ENCODE measurements at places on chromosomes 2 and 18. TPM values are rescaled to one million over a fixed set of nuclear protein-coding genes. Genes with fewer than 3 reads are reported as not detected.

DNA sequence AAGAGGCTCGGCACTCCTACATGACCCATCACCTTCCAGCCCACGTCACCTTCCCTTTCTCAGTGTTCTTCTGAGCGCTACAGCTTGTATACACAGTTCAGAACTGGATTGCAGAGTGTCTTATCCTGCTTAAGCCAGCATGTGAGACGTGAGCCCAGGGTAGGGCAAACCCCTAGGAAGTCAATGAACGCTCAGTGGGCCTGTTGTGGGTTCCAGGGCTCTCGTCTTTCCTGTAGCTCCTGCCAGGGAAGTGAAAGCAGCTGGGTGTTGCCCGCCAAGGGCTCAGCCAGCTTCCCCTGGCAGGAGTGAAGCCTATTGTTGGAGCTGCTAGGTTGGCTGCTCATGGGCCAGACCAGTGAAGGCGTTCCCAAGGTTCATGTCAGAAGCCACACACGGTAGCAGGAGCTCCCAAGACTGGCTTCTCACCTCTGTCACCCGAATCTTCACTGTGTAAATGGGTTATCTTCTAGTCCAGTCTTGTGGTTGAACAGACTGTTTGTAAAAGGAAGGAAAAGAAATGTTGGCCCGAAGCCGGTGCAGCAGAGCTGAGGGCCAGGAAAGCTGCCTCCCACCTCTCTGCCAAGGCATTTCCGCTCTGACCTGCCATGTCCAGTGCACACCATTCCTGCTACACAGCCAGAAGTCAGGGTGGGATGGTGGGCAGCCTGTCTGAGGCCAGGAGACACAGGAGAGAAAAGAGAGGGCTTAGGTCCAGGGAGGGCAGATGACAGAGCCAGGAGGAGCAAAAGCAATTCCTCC, 69.6 kb upstream of the RMDN2 start:
- DNase-seq, result no peak

Gene TEKT4
- polyA plus RNA-seq, result not detected

Gene VIL1
- not detected for polyA plus RNA-seq

Gene KCNF1
- not detected for polyA plus RNA-seq
